Activated naive CD4-positive, alpha-beta T cell treated with anti-CD3 and anti-CD28 coated beads for 36 hours (primary cell): ENCODE measurements at places on chromosomes 2 and 18. TPM values are rescaled to one million over a fixed set of nuclear protein-coding genes. Genes with fewer than 3 reads are reported as not detected.

- DNase-seq, result no peak
Measured at GRCh38 chr2:72095364-72095763, 52.3 kb downstream of the CYP26B1 start.

DNA sequence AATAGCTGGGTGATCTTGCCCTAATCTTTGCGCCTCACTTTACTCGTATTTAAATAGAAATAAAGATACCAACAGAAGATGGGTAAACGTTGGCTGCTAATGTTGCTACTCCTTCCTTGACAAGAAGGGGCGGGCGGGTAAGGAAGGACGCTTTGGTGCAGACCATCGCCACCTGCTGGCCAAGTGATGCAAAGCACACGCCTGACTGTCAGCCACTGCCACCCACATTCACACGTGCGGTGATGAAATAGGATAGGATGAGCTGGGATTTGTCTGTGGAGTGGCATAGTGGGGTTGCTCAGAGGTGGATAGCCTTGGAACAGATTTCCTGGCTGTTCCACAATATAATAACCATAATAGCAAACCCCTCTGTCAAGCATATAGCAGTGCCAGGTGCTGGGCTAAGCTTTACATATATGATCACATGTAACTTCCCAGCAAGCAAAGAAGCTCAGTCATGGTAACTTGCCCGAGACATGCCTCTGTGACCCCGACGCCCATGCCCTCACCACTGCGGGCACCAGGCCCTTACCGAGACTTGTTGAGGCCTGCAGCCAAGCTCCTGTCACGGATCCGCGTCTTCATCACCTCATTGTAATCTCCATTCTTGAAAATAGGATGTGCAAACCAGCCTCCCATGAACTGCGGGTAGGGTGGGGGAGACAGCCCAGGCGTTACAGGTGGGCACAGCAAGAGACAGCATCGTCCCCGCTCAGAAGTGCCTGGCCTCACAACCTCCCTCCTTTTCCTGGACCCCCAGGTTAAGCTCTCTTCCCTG lies 39.3 kb downstream of the LCT start:
- DNase-seq, result peak; percentile 91

- no peak for DNase-seq
Measured at GRCh38 chr2:215946586-215946985, 66.8 kb downstream of the MREG start.

DNA sequence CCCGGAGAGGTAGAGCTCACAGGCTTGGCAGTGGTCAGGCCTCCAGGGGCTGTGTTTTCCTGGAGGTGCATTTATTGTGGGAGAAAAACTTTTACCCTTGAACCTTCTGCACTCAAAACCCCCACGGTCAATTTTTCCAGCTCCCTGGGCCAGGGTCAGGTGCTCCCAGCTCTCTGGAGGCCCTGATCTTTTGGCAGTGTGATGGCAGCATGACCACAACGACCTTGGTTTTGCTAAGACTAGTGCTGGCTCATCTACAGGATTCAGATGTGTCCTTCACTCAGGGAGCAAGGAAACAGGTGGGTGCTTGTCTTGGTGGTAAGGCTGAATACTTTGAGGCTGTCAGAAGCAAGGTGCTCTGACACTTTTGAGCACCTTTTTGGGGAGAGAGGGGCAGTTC lies 92.3 kb downstream of the CCDC93 start:
- no peak for DNase-seq

GRCh38 chr2:164967781-164968228 lies 12.5 kb upstream of the SLC38A11 start:
- no peak for DNase-seq

DNA sequence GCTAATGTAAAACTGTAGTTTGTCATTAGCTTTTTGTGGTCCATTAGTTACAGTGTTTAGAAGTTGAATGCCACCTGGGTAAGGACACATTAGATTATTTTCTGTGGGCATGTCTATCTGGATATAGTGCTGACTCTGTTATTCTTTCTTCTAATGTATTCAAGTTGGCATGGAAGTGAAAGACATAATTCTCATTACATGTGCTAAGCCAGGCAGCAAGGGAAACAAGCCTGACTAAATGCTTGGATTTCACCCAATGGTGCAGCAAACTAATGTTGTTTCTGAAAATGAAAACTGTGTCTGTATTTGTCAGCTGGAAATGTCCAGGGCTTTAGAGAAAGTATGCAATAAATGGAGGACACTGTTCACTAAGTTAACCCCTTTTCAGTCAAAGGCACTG lies 100.7 kb downstream of the NUP35 start:
- DNase-seq, result no peak

DNA sequence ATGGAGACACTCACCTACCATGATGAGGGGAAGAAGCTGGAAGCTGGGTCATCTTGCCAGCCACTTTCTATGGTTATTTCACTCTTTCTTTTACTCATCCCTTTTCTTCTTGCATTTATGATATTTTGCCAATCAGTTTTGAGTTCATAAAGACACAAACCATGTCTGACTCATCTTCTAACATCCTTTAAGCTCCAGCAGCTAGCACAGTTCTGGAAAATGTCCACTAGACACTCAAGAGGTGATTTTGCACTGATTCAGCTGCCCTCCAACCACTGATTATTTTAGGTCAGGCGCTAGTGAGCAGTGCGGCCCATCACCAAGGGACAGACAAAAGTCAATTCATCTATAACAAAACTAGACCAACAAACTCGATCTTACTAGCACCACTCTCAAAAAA lies 537.1 kb upstream of the ID2 start:
- DNase-seq, result no peak

DNA sequence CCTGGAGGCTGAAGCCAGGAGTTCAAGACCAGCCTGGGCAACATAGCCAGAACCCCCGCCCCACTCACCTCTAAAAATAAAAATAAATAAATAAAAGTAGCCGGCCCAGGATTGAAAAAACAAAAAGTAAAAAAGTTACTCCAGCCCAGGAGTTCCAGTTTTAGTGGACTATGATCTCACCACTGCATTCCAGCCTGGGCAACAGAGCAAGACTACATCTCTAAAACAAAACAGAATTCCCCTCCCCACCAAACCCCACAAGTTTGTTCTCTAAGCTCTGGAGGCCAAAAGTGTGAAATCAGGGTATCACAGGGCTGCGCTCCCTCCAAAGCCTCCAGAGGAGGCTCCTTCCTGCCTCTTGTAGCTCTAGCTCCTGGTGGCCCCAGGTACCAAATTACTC lies 1.7 kb downstream of the D2HGDH start:
- DNase-seq, result no peak

- DNase-seq, result no peak
Measured at GRCh38 chr2:241811201-241811951, 2.4 kb downstream of the NEU4 start.

CERKL gene
- not detected for total RNA-seq

ARL6IP6 gene
- 17.2 TPM for total RNA-seq

SPP2 gene
- total RNA-seq, result not detected
